ENCODE measurements at places on chromosomes 4 and X. TPM values are rescaled to one million over a fixed set of nuclear protein-coding genes. Genes with fewer than 3 reads are reported as not detected.
A peak's percentile ranks its signal among the peaks of the same experiment; 100 is the strongest.

DNA sequence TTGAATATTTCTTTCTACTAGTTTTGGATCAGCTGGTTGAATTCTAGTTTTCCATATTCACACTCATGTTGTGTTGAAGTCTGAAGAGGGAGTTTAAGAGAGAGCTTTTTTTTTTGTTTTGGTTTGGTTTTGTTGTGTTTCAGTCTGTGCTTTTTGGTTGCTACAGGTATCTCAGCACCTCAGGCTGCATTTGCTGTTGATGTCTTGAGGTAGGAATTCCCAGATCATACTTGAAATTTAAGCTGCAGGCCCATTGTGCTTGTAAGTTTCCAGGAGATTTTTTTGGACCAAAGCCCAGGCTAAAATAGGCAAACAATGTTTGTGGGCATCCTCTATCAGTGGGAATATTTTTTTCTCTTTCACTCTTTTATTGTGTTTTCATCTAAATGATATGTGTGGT, 190.2 kb upstream of the AGA start:
- DNase-seq: no peak

DNA sequence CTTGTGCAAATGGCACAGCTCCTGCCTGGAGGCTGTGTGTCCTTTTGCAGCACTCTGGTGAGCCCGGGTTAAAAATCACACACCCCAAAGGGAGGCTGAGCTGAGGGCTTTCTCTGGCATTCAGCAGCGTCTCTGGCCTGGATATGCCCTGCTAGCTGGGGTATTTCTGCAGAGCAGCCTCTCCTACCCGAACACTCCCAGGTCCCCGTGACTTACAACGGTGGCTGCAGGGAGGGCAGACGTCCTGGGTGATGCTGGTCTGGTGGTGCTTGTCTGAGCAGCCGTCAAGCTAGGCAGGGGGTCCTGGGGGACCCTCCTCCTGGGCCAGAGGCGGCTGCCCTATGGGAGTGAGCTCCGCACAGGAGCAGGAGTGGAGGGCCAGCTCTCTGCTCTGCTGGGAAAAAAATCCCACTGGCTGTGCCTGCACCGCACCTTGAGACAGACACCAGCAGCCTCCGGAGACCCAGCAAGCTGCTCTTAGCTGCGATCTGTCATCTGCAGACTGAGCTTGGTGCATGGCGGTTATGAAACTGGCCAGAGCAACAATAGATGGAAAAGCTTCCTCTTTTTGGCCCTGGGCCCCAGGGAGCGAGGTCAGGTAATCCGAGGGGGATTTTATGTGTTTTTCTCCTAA, 41.3 kb upstream of the ASMTL start:
- DNase-seq: peak; percentile 5

DUX4 gene
- total RNA-seq: not detected

- no peak for DNase-seq
Observed at GRCh38 chr4:22020129-22020528, 71.6 kb upstream of the KCNIP4 start.

DNA sequence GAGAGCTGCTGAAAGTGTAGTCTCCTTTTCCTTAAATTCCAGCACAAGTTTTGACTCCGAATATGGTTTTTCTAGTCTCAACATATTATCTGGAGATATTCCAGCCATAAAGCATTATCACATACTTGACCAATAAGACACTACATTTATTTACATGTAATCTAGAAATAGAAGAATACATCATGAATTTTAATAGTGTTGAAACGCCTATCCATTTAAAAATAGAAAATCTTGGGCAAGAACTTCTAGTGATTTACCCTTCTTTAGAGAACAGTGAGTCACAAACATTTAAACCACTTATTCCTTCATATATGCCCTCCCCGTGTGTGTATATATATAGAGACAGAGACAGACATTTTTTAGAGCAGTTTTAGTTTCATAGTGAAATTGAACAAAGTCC, 161.5 kb downstream of the SOWAHB start:
- no peak for DNase-seq

GRCh38 chrX:129445436-129445835, 77.9 kb downstream of the SMARCA1 start:
- DNase-seq: no peak

DNA sequence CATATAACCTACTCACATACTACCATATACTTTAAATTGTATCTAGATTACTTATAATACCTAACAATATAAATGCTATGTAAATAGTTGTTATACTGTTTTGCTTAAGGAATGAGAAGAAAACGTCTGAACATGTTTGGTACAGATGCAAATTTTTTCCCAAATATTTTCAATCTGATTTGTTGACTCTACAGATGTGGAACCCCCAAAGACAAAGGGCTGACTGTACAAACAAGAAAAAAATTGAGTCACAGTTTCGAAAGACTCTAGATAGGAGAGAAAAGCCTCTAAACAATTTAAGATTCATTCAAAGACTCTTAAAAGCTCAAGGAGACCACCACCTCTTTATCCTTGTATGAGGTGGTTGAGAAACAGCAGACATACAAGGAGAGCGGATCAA, 142.8 kb downstream of the SLC7A11 start:
- no peak for DNase-seq

MTTP gene
- total RNA-seq: 0.47 TPM

DNA sequence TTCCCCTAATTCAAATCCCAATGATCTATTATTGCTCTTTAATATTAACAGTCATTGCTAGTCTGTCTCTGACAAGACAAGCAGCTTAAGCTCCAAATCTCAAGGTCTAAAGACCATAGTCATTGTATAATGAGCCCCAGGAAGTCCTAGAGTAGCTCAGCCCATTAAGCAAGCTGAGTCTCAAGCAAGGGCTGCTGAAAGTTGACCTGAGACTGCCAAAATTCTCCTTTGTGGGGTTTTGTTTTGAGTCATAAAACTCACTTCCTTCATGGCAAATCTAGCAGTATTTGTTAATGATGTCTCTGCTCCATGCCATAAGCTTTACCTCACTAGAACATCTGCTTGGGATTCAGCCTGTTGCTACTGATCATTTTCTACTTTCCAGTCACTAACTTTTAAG, 313.2 kb downstream of the ANTXR2 start:
- DNase-seq: no peak
